ENCODE measurements at places on chromosomes 3 and 15. TPM values are rescaled to one million over a fixed set of nuclear protein-coding genes. Genes with fewer than 3 reads are reported as not detected.

GRCh38 chr15:39588531-39589192 lies 7.8 kb downstream of the THBS1 start:
- DNase-seq = no peak

GRCh38 chr3:110307065-110307809 lies 764.4 kb upstream of the NECTIN3 start:
- no peak for DNase-seq

DNA sequence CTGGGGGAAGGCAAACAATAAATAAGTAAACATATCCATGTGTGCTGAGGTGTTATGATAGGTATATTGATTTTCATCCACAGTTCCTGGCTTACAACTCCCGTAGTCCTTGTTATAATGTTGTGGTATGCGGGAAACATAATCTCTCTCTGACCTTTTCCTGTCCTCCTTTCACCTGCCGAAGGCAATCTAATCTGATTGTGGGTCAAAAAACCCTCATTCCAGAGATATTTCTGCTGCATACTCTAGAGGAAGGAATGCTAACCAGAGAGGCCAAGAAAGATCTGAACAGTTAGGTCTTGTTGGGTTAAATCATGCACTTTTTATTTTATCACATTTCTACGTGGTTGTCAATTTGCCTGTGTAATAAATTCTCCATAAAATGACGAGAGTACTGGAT lies 383.6 kb upstream of the SEMA6D start:
- no peak for DNase-seq

The FANCD2 gene
- total RNA-seq = 50.0 TPM

The ECT2 gene
- 95.6 TPM for total RNA-seq

The IQCF5 gene
- total RNA-seq = not detected
